Naive thymus-derived CD8-positive, alpha-beta T cell (primary cell): ENCODE measurements at places on chromosomes 11 and 22.
A peak's percentile ranks its signal among the peaks of the same experiment; 100 is the strongest.

DNA sequence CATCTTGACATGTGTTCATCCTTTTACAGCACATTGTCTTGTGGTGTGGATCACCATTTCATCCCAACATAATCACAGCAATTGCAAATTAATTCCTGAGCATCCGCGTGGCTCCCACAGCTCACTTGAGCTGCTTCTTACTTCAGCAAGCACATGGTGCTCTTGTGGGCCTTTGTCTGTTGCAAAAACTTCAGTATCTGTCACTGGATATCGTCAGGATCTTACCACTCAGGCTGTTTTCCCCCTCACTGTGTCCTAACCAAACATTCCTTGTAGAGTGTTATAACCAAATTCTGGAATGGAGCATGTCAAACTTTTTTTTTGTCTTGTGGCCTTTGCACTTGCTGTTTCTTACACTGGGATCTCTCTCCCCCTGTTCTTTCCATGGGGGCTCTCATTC, 683.1 kb upstream of the ARHGAP42 start:
- no peak for DNase-seq

DNA sequence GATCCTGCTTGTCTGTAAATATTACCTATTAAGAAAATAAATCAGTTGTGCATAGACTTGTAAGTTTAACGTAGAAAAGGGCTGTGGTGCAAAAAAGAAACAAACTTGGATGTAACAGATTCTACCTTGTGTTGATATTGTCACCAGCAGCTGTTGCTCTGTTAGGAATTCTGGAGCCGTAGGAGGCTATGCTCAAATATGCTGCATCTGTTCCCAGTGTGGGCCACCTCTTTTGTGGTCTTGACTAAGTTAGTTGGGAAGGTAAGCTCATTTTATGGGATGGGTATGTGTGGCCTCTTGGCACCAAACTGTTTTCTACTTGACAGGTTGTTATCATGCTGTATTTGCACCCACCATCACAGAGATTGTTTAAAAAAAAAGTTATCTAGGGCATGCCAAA, 29.4 kb upstream of the RAG2 start:
- DNase-seq: no peak

- peak; percentile 50 for DNase-seq
Measured at GRCh38 chr11:45371251-45372115, 85.3 kb upstream of the SYT13 start.

DNA sequence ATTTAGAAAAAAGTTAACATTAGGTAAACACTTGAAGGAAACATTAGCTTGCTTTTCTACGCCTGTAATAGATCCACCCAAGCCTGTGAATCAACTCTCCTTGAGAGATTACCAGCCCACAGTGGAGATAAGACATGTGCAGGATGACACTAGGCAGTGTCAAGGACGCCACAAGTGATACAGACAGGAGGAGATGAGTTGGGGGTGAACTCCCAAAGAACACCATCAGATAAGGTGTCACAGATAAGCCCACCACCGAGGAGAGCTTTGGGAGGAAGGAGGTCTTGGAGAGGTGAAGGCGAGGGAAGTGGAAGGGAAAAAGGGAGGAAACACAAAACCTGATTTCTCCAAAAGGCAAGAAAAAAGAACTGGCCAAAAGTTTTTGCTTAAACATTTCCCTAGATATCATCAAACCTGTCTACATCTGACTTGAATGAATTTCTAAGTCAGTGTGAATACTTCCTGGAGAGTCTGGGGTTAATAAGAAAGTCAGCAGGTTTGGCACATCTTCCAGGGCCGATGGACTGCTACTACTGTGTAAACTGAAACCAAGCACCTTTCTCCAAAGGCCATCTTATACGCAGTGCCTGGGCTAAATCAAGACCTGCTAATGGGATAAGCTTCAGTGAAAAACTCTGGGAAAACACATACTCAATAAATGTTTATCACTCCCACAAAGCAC, 15.5 kb downstream of the CLTCL1 start:
- DNase-seq: no peak

- no peak for DNase-seq
Measured at GRCh38 chr22:19448076-19448607, 631 bp upstream of the C22orf39 start.

DNA sequence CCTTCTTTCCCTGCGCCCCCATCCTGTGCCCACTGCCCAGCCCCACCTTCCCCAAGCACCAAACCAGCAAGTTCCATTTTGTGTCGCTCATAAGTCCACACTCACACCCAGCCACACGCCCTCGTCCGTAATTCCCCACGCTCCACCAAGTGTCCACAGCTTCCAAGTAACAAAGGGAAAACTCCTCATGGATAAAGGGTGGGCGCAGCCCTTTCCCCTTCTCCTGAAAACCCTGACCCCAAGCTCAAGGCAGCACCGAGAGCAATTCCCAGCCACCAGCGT, 458 bp downstream of the FXYD6 start:
- no peak for DNase-seq

- DNase-seq: no peak
Measured at GRCh38 chr11:106228996-106229395, 151.5 kb downstream of the AASDHPPT start.

DNA sequence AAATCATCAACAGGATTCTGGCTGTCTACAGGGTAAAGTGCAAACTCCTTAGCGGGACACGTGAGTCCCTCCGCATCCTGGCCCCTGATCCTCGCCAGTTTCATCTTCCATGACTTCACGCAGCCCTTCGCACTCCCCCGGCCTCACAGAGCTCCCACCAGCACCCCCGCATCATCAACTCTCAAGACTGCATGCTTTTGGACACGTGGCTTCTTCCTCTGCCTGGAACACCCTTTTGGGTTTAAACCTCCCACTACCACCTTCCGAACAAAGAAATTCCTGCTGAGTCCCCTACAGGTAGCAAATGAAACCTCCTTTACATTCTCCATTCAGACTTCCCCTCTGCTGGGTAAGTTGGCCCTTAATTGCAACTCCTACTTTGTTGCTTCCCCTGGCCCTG, 12.6 kb upstream of the EIF3M start:
- DNase-seq: no peak

GRCh38 chr11:14687943-14688627, 44.5 kb downstream of the PDE3B start:
- DNase-seq: no peak

- DNase-seq: peak; percentile 76
Measured at GRCh38 chr22:22752556-22753477, 108.4 kb downstream of the GGTLC2 start.

- DNase-seq: no peak
Measured at GRCh38 chr11:95877291-95877690, 46.6 kb downstream of the MTMR2 start.

DNA sequence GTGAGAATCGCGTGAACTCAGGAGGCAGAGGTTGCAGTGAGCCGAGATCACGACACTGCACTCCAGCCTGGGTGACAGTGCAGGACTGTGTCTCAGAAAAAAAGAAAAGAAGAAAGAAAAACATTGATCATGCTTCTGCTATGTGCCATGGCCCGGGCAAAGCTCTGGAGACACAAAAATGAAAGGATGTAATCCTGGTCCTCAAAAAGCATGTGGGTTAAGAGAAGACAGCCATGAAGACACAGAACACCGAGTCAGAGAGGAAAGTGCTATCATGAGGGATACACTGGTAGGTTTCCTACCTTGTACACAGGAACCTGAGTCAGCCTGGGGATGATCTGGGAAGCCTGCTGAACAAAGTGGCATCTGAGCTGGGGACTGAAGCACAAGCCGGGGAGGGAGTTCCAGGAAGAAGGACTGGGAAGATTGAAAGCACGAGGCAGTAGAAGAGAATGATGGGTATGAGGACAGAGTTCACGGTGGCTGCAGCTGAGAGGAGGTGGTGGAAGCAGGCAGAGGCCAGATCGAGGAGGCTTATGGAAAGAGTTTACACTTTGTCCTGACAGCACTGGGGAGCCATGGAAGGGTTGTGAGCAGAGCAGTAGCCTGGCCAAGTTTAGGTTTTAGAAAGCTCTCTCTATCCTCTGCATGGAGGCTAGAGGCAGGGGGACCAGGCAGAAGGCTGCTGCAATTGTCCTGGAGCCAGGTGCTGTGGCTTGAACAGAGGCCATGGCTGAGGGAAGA, 9.9 kb upstream of the MAFF start:
- DNase-seq: no peak

DNA sequence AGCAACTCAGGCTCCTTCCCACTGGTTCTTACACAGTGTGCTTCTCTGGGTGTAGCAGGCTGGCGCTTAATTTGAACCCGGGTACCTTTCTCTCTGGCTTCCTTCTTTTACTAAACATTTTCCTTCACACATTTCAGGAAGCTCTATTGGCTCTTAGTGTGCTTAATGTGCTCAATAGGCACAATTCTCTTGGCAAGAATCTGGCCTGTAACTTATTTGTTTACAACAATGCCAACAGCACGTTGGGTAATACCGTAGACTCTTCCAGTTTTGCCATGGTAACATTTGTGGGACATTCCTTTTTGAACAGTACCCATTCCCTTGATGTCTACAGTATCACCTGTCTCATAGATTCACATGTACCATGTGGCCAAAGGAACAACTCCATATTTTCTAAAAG, 47.8 kb downstream of the AAMDC start:
- DNase-seq: no peak

- DNase-seq: peak; percentile 2
Measured at GRCh38 chr11:93542811-93543229, 371 bp downstream of the SMCO4 start.

- no peak for DNase-seq
Measured at GRCh38 chr11:93832780-93833179, 17.6 kb downstream of the VSTM5 start.

GRCh38 chr11:1600626-1601025, 2.5 kb upstream of the KRTAP5-2 start:
- DNase-seq: no peak

DNA sequence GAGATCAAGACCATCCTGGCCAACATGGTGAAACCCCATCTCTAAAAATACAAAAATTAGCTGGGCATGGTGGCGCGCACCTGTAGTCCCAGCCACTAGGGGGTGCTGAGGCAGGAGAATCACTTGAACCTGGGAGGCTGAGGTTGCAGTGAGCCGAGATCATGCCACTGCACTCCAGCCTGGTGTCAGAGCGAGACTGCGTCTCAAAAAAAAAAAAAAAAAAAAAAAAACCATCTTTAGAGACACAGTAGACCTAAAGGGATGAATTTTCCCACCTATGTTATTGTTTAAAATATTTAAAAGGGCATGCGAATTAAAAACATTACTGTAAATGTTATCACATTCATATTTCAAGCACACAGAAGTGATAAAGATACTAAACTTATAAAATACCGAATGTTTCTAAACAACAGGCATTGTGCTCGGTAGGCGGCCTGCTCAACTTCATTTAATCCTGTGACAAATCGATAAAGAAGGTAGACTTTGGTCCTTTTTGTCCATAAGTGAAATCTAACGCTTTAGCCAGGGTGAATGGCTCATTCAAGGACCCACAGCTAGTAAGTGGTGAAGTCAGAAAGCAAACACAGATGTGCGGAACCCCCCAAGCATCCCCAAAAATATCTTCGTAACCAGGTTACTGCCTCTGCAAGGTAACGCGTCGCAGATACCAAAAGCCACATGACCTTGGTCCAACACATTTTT, 16.1 kb downstream of the NCAPD3 start:
- DNase-seq: peak; percentile 78

DNA sequence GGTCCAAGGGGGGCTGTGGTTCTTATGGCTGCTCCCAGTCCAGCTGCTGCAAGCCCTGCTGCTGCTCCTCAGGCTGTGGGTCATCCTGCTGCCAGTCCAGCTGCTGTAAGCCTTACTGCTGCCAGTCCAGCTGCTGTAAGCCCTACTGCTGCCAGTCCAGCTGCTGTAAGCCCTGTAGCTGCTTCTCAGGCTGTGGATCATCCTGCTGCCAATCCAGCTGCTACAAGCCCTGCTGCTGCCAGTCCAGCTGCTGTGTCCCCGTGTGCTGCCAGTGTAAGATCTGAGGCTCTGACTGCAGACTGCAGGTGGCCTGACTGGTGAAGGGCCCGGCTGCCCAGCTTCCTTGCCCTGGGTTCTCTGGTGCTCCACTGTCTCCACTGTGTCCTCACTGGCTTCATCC, 696 bp downstream of the KRTAP5-5 start:
- DNase-seq: no peak

- DNase-seq: no peak
Measured at GRCh38 chr11:58075781-58076180, 45.0 kb downstream of the OR6Q1 start.

GRCh38 chr11:113193946-113194345, 120.4 kb upstream of the TTC12 start:
- DNase-seq: no peak

GRCh38 chr11:70072861-70073755, 5.0 kb upstream of the ANO1 start:
- DNase-seq: no peak

DNA sequence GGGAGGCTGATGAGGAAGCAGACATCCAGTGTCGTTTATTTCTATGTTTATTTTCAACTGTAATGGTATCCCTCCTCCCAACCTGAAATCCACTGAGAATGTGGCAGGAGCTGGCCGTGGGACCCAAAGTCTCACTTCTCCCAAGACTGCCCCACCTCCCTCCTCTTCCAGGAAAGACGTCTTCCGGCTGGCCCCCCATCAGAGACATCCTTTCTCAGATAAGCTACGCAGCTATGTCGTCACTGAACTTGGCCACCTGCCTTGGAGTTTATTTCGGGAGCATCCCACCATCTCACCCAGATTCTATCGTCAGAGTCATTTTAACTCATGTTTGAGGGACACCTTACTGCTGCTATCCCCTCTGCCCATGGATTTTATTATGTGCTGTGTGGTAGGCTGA, 13.9 kb downstream of the TMEM184B start:
- no peak for DNase-seq

- no peak for DNase-seq
Measured at GRCh38 chr11:16173798-16174197, 182.5 kb downstream of the SOX6 start.

DNA sequence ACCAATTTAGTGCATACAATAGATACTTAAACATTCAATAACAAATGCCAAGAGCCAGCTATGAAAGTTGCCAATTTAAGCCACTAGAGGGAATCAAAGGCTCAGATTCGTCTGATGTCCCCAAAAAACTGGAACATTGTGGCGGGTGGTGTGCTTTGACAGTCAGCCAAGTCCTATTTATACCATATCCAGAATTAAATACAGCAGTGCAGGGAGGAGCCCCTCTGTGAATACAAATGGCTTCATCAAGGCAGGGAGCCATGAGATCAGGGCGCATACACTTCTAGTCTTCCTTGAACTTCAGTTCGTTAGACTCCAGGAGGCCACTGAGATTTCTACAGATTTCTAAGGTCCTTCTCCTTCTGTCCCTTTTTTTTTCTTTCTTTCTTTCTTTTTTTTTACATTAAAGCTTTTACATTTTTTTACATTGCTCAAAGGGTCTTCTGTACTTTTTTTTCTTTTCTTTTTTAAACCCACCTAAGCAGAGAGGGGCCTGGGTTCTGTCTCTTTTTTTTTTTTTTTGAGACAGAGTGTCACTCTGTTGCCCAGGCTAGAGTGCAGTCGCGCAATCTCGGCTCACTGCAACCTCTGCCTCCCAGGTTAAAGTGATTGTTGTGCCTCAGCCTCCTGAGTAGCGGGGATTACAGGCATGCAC, 41.5 kb upstream of the HSPA8 start:
- peak; percentile 7 for DNase-seq

GRCh38 chr11:65279741-65280440, 18.1 kb downstream of the POLA2 start:
- no peak for DNase-seq

GRCh38 chr11:41498726-41499125, 39.3 kb upstream of the LRRC4C start:
- no peak for DNase-seq
